ENCODE measurements at places on chromosomes 6 and 20.

GRCh38 chr6:148747145-148747470 is 278 bp downstream of the UST start:
- DNase-seq: no peak

DNA sequence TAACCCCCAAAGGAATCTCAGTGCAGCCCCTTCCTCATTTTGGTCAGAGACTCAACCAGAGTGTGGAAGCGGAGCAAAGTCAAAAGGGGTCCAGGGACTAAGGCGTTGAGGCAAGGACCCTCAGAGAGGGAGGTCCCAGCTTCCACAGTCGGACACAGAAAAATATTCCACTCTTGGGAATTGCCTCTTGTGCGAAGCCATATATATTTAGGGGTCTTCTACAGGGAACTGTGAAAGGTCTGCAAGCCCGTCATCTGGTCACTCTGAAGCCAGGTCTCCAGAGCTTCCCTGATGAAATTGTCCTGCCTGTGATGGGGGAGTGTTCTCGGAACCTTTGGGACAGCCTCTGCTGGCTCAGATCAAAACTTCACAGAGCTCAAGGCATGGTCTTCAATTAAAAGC is 160.8 kb downstream of the TBXT start:
- DNase-seq: no peak

GRCh38 chr6:150195996-150196417 is 53.2 kb downstream of the PPP1R14C start:
- DNase-seq: no peak

GRCh38 chr20:10179574-10180298 is 38.9 kb upstream of the SNAP25 start:
- DNase-seq: no peak

- DNase-seq: no peak
These were observed 145.5 kb downstream of the ERMARD start for GRCh38 chr6:169896826-169897456.

DNA sequence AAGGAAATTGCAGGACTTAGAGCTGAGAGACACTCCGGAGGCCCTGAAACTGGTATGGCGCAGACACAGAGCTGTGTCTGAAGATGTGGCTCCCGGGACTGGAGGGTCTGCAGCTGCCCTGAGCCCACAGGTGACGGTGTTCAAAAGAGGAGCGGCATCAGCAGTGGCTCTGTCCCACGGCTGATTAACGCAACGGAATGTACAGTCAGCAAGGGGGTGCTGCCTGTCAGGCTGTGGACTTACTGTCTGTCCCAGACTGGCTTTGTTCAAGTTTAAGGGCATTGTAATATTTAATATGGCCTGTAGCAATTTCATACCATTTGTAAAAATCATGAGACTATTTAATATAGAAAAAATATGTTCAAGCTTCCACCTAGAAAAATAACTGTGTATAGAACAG is 228.0 kb upstream of the TAB2 start:
- DNase-seq: no peak

- no peak for DNase-seq
These were observed 156.8 kb downstream of the CEBPB start for GRCh38 chr20:50347284-50348063.

- DNase-seq: no peak
These were observed 30.6 kb downstream of the DCBLD1 start for GRCh38 chr6:117512987-117513573.

DNA sequence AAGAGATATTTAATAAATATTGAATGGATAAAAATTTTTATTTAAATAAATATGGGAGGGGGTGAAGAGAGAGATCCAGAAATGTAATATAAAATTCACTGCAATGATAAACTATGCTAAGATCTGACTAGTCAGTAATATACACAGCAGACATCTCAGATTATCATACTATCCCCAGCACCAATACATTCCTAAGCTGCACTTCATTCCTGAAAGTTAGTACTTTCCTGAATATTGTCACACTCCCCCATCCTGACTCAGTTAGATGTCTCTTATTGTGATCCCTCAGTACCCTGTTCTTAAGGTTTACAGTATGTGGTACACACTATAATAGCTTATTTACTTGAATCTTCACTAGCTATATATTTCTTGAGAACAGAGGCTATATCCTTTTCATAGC is 88.3 kb upstream of the KCNQ5 start:
- DNase-seq: no peak

DNA sequence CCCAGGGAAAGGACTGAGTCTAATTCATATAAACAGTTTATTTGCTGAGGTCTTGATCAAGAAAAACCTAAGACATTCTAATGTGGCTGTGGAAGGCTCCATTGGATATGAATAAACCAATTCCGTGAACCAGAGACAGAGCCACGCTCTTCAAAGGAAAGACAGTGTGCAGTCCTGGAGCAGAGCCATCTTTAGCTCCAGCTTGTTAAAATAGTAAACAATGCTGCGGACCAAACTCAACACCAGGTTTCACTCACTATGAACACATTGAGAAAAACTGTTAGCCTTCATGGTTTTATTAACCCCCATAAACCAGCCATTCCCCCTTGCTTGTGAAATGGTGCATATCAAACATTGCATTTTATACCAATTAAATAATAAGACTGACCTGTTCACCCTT is 61.9 kb downstream of the COL9A1 start:
- no peak for DNase-seq

GRCh38 chr6:75098709-75099108 is 107.1 kb downstream of the COL12A1 start:
- no peak for DNase-seq

GRCh38 chr20:4113615-4114603 is 98.6 kb upstream of the RNF24 start:
- DNase-seq: no peak

DNA sequence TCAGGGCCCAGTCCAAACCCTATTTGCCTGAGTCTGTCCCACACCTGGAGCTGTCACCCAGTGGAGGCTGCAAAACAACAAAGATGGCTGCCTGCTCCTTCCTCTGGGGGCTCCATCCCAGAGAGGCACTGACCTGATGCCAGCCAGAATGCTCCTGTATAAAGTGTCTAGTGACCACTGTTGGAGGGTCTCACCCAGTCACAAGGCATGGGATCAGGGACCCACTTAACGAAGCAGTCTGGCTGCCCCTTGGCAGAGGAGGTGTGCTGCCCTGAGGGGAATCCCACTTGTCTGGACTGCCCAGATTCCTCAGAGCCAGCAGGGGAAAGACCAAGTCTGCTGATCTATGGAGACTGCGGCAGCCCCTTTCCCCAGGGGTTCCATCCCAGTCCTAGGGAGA is 241.6 kb downstream of the CDH26 start:
- no peak for DNase-seq

DNA sequence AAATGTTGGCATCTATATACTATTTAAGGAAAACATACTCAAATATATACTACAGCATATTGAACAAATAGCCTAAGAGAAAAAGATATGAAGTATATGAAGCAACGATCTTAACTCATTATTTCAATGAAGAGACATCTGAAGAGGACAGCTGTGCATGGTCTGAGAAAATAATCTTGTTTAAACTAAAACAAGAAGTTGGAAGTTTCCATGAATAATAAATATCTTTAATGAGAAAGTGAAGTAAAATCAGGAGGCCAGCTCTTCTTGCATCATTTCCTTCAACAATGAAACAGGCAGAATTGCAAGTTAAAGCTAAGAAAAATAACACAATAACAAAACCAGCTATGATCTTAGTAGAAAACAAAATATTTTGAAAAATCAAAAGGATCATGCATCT is 1265.4 kb upstream of the MAP3K7 start:
- DNase-seq: no peak

DNA sequence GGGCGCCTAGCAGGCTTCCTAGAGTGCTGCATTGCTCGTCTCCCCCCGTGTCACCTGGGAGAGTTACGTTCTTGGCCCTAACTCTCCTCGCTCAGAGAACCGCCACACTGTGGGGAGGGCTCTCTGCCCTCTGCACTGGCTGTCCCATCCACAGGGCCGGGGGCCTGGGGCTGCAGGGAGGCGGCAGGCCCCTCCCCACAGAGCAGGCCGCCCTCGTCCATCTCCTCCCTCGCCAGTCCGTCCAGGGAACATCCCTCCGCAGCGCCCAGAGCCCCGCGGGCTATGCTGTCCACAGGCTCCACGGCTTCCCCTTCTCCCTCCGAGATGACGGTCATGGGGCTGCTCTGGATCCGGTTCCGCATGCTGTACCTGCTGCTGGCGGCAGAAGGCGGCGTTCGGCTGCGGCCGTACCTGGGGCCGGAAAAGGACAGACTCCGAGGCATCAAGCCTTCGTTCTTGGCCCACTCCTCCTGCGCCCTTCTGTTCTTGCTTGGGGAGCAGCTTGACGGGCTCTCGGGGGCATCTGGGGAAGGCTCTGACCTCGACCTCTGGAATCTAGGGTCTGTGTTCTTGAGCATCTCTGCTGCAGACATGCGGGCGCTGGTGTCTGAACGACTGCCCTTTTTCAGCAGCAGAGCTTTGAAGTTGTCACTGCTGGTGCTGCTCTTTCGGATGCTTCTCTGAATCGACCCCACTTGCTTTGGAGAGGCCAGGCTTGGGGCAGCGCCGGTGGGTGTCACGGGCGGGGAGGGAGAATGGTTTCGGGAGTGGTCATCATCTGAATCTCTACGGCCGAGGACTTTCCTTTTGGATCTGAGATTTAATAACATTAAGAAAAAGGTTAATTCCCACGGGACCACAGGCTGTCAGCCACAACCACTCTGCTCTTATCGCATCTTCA is 20.2 kb downstream of the HEBP2 start:
- DNase-seq: no peak

DNA sequence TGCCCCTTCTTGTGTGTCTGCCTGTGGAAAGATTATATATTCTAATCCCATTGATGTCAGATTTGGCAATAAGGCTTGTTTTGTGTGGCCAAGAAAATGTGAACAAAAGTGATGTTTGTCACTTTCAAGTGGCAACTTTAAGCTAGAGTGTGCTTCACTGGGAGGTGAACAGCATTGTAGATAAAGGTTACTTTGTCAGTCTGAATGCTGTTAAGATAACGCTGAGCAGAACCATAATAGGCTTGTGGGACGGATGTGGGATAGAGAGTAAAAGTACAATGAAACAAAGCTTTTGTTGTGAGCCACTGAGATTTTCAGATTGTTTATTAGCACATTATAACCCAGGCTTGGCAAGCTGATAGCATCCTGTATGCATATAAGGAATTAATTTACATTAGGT is 303.8 kb upstream of the MAN1A1 start:
- DNase-seq: no peak

- no peak for DNase-seq
These were observed 1.9 kb upstream of the CST8 start for GRCh38 chr20:23488996-23489395.

GRCh38 chr6:97947841-97948240 is 664.8 kb upstream of the MMS22L start:
- DNase-seq: no peak

DNA sequence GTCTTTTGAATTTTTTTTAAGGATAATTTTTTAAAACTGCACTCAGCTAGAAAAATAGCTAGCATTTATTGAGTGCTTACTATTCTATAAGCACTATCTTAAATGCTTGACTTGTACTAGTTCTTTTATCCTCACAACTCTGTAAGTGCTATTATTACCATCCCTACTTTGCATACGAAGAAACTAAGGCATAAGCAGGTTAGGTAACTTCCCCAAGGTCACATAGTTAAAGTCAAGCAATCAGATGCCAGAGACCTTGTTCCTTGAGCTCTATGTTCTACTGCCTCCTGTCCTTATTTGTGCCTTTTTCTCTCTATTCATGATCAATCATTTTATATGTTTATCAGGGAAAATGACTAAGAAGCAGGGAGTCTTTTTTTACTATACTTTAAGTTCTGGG is 65.0 kb downstream of the GCLC start:
- no peak for DNase-seq

- no peak for DNase-seq
These were observed 39.3 kb upstream of the DUSP22 start for GRCh38 chr6:252775-253535.

- no peak for DNase-seq
These were observed 370.6 kb downstream of the CD83 start for GRCh38 chr6:14488180-14488579.

GRCh38 chr6:100382031-100382430 is 82.7 kb downstream of the SIM1 start:
- DNase-seq: no peak

DNA sequence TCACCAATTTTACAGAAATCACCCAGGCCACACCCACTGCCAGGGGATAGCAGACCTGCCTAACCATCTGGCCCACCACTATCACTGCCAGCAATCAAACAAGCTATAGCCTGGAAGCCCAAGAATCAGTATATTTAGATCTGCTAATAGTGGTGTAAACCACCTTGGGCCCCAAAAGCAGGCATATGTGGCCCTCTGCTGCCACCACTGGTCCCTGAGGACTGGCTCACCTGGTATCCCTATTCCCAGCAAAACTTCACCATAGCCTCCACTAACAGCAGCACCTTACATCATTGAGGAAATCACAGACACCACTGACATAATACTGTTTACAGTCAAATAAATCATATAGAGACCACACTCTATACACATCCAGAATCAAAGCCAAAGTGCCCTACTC is 880.4 kb upstream of the MAN1A1 start:
- DNase-seq: no peak

GRCh38 chr20:61968036-61968810 is 97.5 kb downstream of the TAF4 start:
- DNase-seq: no peak

DNA sequence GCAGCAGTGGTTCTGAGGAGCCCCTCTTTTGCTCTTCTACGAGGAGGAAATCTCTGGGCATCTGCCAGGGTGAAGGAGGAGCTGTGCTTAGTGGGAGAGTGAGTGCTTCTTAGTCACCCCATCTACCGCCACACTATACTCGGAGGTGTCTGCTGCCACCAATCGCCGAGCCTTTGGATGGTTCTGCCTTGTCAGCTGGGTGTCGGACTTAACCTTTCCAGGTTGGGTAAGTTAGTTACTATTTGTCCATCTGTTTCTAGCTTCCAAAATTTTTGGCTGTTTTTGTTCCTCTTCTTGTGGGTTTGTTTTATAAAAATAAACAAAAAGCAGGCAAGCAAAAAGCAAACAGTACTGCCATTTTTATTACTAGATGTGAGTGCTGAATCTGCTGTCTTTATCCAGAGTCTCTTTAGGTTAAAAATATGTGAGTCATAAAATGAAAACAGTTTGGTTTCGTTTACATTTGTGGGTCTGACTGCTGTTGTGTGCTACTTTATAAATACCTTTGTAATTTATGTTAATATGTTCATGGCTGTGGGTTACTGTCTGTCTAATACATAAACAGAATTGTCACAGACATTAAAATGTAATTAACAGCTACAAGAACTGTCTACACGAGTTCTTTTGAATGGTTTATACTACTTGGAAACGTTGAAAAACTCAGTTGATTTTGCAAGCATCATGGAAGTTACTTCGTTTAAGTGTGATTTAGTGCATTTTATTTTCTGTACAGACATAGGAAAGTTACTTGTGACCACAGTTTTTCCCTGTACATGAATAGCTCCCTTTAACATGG is 89.2 kb downstream of the ARID1B start:
- DNase-seq: no peak

DNA sequence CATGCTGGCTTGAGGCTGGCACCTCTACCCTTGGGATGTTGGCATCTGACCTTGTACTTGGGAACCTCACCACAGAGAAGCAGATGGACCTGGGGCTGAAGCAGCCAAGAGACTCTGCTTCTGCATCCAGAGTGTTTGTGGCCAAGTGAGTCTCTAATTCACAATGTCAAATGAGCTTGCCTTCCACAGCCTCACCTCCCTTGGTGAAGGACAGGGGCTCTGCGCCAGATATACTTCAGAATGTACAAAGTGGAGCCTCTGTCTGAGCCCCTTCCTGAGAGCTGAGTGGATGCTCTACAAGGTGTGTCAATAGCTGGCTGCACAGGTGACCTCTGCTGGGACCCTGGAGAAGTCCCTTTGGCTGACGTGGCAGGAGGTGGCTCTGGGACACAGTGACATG is 508.9 kb downstream of the CDH26 start:
- DNase-seq: no peak
